Activated CD4-positive, alpha-beta T cell treated with anti-CD3 and anti-CD28 coated beads for 4 hours (primary cell): ENCODE measurements at places on chromosomes 1 and 21.

GRCh38 chr1:165759095-165759494 lies 9.6 kb downstream of the TMCO1 start:
- no peak for DNase-seq

- DNase-seq = no peak
Measured at GRCh38 chr1:32903991-32904785, 3.0 kb upstream of the TMEM54 start.

GRCh38 chr1:28127617-28128257 lies 39.3 kb upstream of the EYA3 start:
- DNase-seq = no peak

DNA sequence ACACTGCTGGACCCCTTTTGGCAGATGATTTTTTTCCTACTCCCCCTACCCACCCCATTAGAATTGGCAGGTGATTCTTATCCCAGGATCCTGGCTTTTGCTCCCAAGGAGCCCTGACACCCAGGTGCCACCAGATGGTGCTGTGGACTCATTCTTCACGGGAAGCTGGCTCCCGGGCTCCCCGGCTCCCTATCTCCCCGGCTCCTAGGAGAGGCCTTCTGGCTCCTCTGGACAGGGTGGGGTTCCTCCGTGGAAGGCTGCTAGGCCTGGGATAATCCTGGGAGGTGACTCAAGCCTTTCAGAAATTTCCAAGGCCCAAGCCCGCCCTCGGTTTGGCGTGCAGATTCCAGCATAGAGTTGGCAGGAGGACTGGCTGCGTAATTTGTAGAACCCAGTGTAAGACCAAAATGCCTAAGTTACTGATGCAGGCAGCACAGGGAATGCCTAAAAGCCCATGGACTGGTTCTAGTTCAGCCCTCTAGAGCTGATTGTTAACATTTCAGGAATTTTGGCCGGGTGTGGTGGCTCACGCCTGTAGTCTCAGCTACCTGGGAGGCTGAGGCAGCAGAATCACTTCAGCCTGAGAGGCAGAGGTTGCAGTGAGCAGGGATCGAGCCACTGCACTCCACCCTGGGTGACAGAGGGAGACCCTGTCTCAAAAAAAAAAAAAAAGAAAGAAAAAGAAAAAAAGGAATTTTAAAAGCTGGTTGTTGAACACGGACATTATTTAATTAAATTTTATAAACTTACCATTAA lies 6.8 kb upstream of the BSDC1 start:
- DNase-seq = peak; percentile 40

- DNase-seq = no peak
Measured at GRCh38 chr1:65483993-65484754, 63.7 kb downstream of the LEPR start.
